Osteocyte (in vitro differentiated cells): ENCODE measurements at places on chromosomes 16 and 17. TPM values are rescaled to one million over a fixed set of nuclear protein-coding genes. Genes with fewer than 3 reads are reported as not detected.

Gene NKD1
- total RNA-seq = 0.43 and 0.63 TPM in 2 replicates

Gene ZP2
- total RNA-seq = not detected in 2 replicates

Gene TTYH2
- total RNA-seq = 1.8 and 2.0 TPM in 2 replicates

Gene FBRS
- 66.5 and 67.4 TPM in 2 replicates for total RNA-seq

GRCh38 chr16:79388396-79388795 lies 212.1 kb downstream of the MAF start:
- no peak overlapping the region for H3K27ac ChIP-seq
- no peak for DNase-seq
- peaks cover 2% of the 10 kb centered on the region for H3K4me1 ChIP-seq
- no peak overlapping the region for H3K4me3 ChIP-seq

DNA sequence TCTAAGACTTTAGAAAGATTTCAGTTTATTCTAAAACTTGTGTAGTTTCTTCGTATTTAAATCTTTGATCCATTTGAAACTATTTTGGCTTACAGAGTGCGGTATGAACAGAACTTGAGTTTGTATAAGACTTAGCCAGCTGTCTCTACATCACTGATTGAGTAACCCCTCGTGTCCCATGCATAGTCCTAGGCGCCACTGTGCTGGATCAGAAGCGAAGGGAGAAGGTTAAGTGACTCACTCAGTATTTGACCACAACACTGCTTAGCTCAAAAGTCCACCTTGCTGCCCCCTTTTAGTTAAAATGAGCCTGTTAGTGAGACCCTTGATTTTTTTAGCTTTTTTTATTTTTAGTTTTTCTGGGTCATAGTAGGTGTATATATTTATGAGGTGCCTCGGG lies 28.4 kb downstream of the CD300LB start:
- no peaks in the 10 kb centered on the region for H3K36me3 ChIP-seq
- H3K27ac ChIP-seq = no peak overlapping the region
- DNase-seq = peak; percentile 32
- H3K4me1 ChIP-seq = no peaks in the 10 kb centered on the region

- H3K36me3 ChIP-seq = no peaks in the 10 kb centered on the region
- H3K27me3 ChIP-seq = peaks cover 4% of the 10 kb centered on the region
- no peak overlapping the region for H3K27ac ChIP-seq
Observed at GRCh38 chr16:29304251-29304650, 102.3 kb downstream of the NPIPB11 start.

DNA sequence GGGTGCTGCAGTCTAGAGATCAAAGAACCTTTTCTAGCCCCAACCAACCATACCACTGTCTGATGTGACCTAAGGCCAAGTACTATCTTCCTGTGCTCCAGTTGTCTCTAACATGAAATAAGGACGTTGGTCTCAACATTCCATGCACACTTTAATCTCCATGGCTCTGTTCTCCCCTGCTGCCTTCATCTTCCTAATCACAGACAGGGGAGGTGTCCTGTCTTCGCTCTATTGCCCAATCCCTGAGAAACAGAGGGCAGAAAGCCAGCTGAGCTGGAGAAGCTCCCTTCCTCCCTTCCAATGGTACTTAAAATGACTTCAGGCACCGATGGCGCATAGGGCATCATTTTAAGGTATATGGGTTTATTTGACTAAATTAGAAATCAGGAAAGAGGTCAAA lies 148.9 kb upstream of the GNAO1 start:
- H3K27ac ChIP-seq = no peak overlapping the region
- no peak overlapping the region for H3K4me3 ChIP-seq
- no peak for DNase-seq
- no peaks in the 10 kb centered on the region for H3K36me3 ChIP-seq
- H3K4me1 ChIP-seq = no peaks in the 10 kb centered on the region
- H3K27me3 ChIP-seq = no peaks in the 10 kb centered on the region

GRCh38 chr16:57626420-57627170 lies 1.8 kb upstream of the ADGRG1 start:
- no peak for DNase-seq
- no peak overlapping the region for H3K4me3 ChIP-seq
- H3K4me1 ChIP-seq = peaks cover 63% of the 10 kb centered on the region
- peak overlapping the region; percentile 98 for H3K27ac ChIP-seq
- H3K27me3 ChIP-seq = no peaks in the 10 kb centered on the region

DNA sequence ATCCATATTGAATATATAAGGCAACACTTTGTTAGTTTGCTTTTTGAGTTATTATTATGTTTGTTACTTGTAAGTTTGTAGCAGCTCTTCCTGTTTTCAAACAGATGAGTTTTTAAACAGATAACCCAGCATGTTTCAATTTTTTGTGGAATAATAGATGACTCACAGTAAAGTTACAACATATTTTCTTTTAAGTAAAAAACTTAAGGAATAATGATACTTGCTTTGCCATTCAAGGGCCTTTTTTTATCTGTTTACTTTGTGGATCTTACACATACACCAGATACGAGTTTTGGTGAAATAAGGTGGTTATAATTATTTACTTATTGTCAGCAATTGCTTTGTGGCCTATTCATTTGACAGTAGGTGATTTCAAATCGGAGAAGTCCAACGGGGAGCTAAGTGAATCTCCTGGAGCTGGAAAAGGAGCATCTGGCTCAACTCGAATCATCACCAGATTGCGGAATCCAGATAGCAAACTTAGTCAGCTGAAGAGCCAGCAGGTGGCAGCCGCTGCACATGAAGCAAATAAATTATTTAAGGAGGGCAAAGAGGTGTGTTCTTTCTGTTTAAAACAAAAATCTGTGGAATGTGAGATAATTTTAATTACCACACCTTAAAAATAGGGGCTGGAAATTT lies 66.3 kb downstream of the BPTF start:
- peak overlapping the region; percentile 47 for H3K27ac ChIP-seq
- peaks cover 4% of the 10 kb centered on the region for H3K4me1 ChIP-seq
- H3K4me3 ChIP-seq = no peak overlapping the region
- no peak for DNase-seq
- H3K27me3 ChIP-seq = no peaks in the 10 kb centered on the region
- peaks cover 44% of the 10 kb centered on the region for H3K36me3 ChIP-seq
